Amygdala (tissue), 56 donors: ENCODE measurements at places on chromosomes 5 and 9.

DNA sequence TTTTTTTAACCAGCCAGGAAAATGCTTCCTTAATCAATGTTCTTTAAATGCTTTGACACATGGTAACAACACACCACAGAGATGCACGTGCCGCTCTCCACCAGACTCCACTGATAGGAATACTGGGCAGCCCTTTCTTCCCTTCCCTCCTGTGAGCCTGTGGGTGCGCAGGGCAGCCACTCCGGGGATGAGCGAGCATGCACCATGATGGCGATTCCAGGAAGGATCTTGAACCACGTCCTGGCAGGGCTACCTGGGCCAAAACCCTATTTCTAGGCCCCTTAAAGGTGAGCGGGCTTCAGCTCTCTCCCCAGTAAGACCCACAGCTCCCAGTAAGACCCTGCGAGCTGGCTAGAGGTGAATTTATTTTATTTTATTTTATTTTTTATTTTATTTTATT is 128.2 kb downstream of the MVB12B start:
- DNase-seq, result no peak

GRCh38 chr5:58760222-58760621 is 177.3 kb downstream of the RAB3C start:
- DNase-seq, result no peak

GRCh38 chr5:130868186-130868840 is 296.7 kb downstream of the HINT1 start:
- DNase-seq, result no peak

DNA sequence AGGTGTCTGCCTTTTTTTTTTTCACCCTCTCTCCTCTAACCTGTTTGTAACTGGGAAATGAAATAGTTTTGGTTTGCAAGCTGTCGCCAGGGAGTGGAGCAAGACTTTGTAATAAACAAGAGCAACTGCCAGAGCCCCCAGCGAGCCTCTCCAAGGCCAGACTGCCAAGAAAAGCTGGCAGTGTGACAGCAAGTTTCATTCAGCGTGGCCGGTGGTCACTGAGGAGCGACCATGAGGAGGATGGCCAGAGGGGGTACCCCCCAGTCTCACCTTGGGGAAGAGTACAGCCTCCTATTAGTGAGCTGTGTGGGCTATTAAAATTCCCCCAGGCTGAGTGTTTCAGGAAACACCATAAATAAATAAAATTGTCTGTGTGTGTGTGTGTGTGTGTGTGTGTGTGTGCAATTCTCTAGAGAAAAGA is 49.9 kb downstream of the ZFAND5 start:
- DNase-seq, result peak; percentile 14

- no peak for DNase-seq
These were observed 210.4 kb downstream of the SH3GL2 start for GRCh38 chr9:17789316-17789715.

DNA sequence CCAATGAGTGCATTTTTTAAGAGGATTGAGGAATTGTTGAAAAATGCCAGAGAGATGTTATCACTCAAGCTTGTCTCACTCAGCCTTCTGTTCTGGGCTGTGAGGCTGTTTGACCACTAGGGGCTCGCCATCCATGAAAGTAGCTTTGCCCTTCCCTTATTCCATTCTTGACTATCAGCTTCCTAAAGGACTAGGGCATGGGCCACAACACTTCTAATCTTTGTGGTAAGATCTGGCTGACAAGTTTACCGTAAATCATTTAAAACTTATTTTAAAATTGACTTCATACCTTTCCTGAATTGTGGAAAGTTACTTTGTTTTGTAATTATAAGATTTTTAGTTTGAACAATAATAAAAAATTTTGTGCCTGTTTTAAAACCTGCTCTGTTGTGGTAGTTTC is 49.5 kb downstream of the TJP2 start:
- no peak for DNase-seq

- no peak for DNase-seq
These were observed 7.2 kb downstream of the EPB41L4A start for GRCh38 chr5:112411903-112412302.

- no peak for DNase-seq
These were observed 3.3 kb upstream of the SLC6A19 start for GRCh38 chr5:1197876-1198666.
